Smooth muscle cell of the pulmonary artery (primary cell): ENCODE measurements at places on chromosomes 1 and 21. TPM values are rescaled to one million over a fixed set of nuclear protein-coding genes. Genes with fewer than 3 reads are reported as not detected.

The SMCP gene
- not detected in 2 replicates for total RNA-seq

The PDPN gene
- 1.1 and 17.3 TPM in 2 replicates for total RNA-seq

The LCE1F gene
- not detected in 2 replicates for total RNA-seq

The HES4 gene
- total RNA-seq, result 2.6 and 8.3 TPM in 2 replicates

The NBPF4 gene
- total RNA-seq, result 0.13 TPM in 1 of 2 replicates, not detected in the other

The SPRR2A gene
- total RNA-seq, result not detected in 2 replicates

The SPATA17 gene
- total RNA-seq, result 0.66 and 1.2 TPM in 2 replicates

The STUM gene
- total RNA-seq, result under 0.01 TPM in 2 replicates

The SLC9C2 gene
- total RNA-seq, result 0.03 TPM in 1 of 2 replicates, not detected in the other

The MYOG gene
- total RNA-seq, result not detected in 2 replicates

The AKR7A3 gene
- 0.33 and 0.59 TPM in 2 replicates for total RNA-seq

The LRRC38 gene
- 0.07 TPM in 1 of 2 replicates, not detected in the other for total RNA-seq

The KLHDC9 gene
- 0.98 and 1.2 TPM in 2 replicates for total RNA-seq
